Activated T-cell treated with anti-CD3 and anti-CD28 coated beads, Interleukin-2, amount 50 U/mL, for 1 hour (primary cell): ENCODE measurements at places on chromosomes 1 and 21.

- DNase-seq = no peak
Measured at GRCh38 chr1:95013950-95014574, 58.7 kb downstream of the ALG14 start.

- no peak for DNase-seq
Measured at GRCh38 chr1:63753591-63753990, 20.2 kb upstream of the ROR1 start.

DNA sequence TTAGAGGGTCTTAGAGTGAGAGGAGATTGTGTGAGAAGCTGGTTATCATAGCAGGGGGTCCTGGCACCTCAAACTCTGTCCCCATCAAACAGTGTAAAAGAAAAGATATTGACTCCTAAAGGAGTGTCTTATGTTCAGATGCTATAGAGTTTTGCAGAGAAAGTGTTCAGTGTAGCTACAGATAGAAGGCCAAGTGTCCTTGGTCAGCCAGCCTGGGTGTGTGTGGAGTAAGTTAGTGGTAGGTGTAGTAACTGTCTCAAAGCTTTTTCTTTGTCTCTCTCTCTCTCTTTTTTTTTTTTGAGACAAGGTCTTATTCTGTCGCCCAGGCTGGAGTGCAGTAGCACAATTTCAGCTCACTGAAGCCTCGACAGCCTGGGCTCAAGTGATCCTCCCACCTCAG, 17.2 kb downstream of the CAMTA1 start:
- no peak for DNase-seq

DNA sequence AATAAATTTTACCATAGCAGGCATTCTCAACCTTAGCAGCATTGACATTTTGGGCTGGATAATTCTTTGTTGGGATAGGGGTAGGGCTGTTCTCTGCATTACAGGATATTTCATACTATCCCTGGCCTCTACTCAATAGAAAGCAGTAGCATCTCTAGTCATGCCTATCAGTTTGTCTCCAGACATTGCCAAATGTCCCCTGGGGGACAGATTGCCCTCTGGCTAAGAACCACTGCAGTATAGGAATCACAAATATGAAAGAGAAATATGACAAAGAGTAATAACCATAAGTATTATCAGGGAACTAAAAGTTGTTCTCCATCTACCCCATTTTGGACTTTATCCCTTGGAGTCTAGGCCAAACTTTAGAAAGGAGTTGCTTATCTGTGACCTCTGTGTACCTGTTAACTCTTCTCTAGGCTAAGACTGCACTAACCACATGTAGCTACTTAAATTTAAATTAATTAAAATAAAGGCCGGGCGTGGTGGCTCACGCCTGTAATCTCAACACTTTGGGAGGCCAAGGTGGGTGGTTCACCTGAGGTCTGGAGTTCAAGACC, 76.1 kb downstream of the AGO3 start:
- DNase-seq = no peak

DNA sequence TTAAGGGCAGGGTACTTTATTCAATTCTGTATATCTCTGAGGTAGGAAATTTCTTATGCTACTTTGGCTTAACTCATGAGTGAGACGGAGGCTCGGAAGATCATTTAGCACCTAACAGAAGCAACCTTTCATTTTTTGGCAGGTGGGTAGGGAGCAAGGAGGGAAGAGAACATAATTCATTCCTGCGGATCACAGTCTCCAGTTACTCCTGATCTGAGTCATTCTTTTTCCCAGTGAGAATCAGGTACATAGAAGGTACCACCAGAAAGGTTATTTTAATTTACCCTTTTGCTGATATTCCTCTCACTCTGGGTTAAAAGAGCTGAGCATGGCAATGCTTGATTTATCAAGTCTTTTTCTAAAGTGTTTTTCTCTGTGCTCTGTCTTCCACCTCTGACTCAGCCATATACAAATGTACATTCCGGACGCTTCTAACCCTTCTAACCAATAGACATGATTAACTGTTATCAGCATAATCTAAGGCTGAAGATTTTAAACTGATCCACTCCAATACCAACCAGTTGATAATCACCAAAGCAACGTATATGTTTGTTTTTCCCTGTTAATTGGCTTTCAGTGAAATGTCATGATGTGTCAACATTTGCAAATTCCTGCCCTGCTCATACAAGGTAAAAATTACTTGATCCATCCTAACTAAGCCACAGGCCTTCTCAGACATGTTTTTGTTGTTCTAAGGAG, 271.7 kb downstream of the DUSP10 start:
- no peak for DNase-seq

GRCh38 chr1:221439008-221439746, 302.7 kb downstream of the DUSP10 start:
- DNase-seq = no peak

DNA sequence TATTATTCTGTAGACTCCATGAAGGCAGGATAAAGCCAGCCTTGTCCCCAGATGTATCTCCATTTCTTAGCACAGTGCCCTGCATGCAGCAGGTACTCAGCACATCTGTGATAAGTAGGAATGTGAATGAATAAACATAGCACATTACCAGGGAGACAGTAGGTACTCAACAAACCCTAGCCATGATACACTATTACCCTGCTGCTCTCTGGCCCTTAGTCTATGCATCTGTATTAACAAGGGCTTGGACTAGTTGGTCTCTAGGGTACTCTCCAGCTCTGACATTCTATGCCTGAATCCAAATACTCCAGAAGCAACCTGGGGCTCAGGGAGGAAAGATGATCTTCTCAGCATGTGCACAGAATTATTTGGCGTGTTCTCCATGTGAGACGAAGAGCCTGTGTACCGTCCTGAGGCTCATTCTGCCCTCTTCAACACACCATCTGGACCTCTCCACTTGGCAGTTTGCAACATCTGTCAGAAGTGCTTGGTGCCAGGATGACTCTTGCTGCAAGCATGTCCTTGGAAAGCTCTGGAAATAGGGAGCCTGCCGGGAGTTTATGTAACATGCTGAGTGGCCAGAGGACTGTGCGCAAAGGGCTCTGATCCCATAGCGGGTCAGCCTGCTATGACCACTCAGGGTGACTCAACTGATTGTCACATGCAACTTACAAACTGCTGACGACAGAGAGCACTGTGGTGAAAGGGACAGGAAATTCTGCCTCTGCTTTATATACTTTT, 228.2 kb upstream of the USP24 start:
- no peak for DNase-seq

DNA sequence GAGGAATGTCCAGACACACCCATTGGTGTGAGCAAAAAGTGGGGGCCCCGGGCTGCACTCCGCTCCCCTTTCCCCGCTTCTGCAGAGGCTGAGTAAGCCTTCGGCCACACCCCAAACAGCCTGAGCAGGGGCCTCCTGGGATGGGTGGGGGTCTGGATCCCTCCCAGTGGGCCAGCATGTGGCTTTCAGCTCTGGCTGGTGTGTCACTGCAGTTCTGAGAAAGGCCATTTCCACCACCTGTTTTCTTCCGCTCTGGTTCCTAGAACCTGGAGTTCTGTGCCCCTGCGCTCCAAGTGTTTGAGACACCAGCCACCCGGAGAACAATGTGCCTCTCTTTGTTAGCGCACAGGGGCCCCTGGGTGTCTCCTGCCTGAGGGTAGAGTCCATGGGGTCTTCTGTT, 30.9 kb downstream of the SLC37A1 start:
- DNase-seq = no peak

GRCh38 chr1:150708595-150708994, 11.6 kb upstream of the GOLPH3L start:
- no peak for DNase-seq

- no peak for DNase-seq
Measured at GRCh38 chr1:175679981-175680652, 63.3 kb downstream of the TNR start.

GRCh38 chr1:99887890-99888289, 37.7 kb downstream of the AGL start:
- no peak for DNase-seq

GRCh38 chr1:28123461-28123961, 35.1 kb upstream of the EYA3 start:
- no peak for DNase-seq

GRCh38 chr1:172608098-172608601, 50.8 kb upstream of the FASLG start:
- no peak for DNase-seq

GRCh38 chr1:62064829-62065407, 129.7 kb upstream of the L1TD1 start:
- DNase-seq = no peak

GRCh38 chr1:238778113-238778512, 608.3 kb upstream of the CHRM3 start:
- DNase-seq = no peak

GRCh38 chr1:78619446-78619802, 824 bp upstream of the IFI44L start:
- DNase-seq = no peak

DNA sequence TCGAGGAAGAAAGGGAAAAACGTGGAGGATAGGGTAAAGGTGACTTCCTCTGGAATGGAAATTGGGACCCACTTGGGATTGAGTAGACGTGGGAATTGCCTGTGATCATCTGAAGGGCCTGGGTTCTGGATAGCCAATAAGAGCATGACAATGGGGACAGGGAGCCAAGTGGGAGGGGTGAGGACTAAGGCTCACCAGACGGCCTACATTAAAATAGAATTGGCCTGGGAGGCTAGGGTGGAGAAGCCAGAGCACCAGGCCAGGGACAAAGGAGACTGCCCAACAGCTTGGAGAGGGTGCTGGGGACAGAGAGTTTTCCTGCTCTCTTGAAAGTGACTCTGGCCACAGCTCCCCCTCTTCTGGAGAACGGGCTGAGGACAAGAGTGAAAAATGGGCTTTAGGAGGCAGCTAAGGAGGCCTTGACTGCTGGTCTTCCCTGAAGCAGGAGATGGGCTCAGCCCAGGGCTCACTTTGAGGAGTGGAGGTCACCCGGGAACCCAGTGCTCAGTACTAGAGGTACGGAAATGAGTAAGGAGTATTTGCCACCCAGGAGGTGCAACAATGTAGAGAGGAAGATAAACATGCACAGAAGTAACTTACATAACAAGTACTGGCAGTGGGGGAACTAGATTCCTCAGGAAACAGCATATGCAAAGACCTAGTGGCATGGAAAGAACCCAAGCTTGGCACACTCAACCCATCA, 18.8 kb downstream of the INKA2 start:
- no peak for DNase-seq

- DNase-seq = no peak
Measured at GRCh38 chr21:42239973-42240372, 21.0 kb downstream of the ABCG1 start.

DNA sequence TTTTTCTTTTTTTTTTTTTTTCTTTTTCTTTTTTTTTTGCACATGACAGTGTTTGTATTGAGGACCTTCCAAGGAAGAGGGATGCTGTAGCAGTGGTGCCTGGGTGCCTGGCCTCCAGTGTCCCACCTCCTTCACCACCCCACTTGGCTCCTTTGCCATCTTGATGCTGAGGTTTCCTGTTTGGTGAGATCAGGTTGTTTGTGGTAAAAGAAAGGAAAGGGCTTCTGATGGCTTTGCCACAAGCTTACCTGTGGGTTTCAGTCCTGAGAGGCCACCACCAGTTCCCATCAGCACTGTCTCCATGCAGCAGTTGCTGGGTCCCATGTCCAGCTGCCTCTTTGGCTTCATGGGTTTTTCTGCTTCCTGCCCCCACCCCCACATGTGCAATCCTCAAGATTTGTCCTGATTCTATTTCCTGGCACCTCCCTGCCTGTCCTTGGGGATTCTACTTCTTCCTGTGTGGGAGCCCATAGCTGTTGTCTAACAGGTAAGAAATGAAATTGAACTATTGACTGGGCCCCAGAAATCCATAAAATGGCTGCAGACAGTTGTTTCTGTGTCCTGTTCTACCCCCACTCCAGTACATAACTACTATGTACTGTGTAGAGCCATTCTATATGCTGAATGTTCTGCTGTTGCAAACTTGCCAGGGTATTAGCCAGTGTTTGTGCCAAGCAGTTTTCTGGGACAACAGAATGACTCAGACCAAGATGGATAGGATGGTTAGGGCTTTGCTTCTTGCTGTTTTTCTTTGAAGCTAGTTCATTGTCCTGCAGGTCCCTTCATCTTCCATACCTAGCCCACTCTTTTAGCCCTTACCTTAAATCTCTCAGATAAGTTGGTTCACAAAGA, 4.2 kb upstream of the CCDC28B start:
- no peak for DNase-seq

DNA sequence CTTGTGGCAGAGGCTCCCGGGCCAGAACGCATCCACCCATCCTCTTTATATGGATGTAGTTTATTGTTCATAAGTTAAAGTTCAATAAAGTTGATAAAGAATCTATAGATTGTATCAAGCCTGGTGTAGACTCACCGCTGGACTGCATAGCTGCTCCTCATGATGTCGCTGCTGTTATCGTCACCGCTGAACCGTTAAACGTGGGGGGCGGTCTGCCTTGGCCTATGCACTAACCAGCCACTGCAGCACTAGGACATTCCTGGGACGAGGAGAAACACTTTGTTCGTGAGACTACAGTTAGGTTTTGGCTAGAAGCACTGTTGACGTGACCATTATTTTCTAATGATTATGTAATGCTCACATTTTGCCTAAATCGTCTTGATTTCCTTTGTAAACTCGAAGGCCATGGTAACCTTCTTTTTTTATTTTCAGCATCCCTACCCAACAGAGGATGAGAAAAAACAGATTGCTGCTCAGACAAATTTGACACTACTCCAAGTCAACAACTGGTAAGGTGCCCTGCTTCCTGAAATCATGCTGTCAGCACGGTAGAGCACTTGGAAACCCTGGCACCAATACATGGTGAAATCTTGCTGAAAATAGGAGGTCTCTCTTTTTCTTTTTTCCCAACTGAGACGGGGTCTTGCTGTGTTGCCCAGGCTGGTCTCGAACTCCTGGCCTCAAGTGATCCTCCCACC, 50.2 kb downstream of the PKNOX1 start:
- no peak for DNase-seq

GRCh38 chr1:57860325-57860724, 436.5 kb upstream of the DAB1 start:
- DNase-seq = no peak
